MCF 10A (cell line): ENCODE measurements at places on chromosomes 3 and 15. TPM values are rescaled to one million over a fixed set of nuclear protein-coding genes. Genes with fewer than 3 reads are reported as not detected.

- DNase-seq = peak; percentile 52
Measured at GRCh38 chr3:43171748-43172147, 65.9 kb upstream of the POMGNT2 start.

GRCh38 chr3:71180524-71180923, 403.0 kb downstream of the FOXP1 start:
- no peak for DNase-seq

DNA sequence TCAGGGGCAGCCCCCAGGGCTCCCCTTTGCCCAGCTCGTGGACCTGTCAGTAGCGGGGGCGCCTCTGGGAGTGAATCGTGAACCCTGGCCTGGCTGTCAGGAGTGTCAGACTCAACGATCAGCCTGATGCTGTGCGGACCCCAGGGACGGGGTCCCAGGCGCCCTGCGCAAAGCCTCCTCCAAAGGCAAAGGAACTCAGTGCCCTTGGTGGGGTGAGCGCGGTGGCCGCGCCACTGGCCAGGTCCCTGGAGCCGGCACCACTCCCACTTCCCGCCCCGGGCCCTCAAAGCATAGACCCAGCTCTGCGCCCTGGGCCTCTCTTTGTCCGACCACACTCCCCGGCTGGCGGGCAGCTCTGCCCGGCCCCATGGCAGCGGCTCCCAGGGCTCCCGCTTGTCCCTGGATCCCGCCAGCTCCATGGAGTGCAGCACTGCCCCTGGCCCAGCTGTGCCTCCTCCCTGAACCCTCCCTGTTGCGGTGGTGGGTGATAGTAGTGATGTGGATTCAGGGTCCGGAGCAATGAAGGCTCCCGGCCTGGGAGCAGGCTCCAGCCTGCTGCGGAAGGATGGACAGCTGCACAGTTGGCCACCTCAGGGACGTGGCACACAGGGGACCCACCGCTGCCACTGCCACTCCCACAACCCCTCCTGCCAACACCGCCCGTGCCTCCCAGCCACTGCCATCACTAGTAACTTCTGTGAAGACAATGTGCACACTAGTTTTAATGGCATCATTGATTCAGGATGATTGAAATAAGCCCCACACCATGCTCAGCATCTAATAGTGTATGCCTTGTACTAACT, 263.8 kb downstream of the ZBBX start:
- DNase-seq = no peak

DNA sequence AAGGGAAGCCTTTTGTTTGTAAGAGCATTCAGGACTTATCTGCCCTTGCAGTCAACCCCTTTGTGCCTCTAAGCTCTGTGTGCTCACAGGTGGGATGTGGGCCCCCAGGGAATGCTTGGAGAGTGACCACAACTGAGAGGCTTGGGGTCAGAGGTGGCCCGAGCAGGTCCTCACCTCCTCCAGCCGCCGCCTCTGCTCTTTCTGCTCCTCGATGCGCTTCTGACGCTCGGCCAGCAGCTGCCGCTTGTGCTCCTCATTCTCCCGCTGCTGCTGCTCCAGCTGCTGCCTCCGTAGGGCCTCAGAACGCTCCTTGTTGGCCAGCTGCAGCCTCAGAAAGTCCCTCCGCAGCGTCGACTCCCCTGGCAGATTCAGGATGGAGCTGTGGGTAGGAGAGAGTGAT, 130.8 kb upstream of the SLC2A2 start:
- no peak for DNase-seq

GRCh38 chr3:53842436-53843194, 3.6 kb downstream of the CHDH start:
- peak; percentile 7 for DNase-seq

- no peak for DNase-seq
Measured at GRCh38 chr3:53691349-53691748, 154.9 kb downstream of the CHDH start.

GRCh38 chr3:132840201-132840700, 118.0 kb upstream of the NPHP3 start:
- no peak for DNase-seq

GRCh38 chr3:426072-426471, 229.5 kb downstream of the CHL1 start:
- DNase-seq = no peak

GRCh38 chr15:56491110-56491722, 26.3 kb upstream of the MNS1 start:
- DNase-seq = peak; percentile 72

DNA sequence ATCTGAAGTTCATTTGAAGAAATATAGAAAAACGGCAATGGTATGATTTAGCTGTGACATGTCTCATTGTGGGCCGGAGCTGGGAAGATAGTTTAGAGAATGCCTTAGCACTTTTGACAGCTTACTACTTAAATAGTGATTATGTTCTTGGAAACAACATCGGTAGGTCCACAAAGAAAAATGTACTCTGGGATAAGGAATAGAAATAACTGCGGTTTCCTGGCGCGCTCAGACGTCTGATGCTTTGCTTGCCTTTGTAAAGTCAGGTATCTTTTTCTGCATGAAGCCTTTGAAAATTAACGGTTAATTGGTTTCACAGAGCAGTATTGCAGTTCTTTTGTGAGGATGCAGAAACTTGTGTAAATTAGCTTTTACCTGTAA, 1.4 kb downstream of the USP3 start:
- DNase-seq = no peak

GRCh38 chr15:56616551-56616950, 116.8 kb downstream of the ZNF280D start:
- no peak for DNase-seq

The CADM2 gene
- not detected in 2 replicates for total RNA-seq

The HEXA gene
- 87.5 and 110 TPM in 2 replicates for total RNA-seq
